KG1 (cell line): ENCODE measurements at places on chromosomes 4 and X.

GRCh38 chr4:99863804-99864203 is 30.4 kb downstream of the LAMTOR3 start:
- no peak for DNase-seq

- DNase-seq = no peak
These were observed 11.4 kb upstream of the SLC39A8 start for GRCh38 chr4:102356562-102357202.

GRCh38 chr4:108794136-108794535 is 31.3 kb upstream of the ETNPPL start:
- DNase-seq = no peak

DNA sequence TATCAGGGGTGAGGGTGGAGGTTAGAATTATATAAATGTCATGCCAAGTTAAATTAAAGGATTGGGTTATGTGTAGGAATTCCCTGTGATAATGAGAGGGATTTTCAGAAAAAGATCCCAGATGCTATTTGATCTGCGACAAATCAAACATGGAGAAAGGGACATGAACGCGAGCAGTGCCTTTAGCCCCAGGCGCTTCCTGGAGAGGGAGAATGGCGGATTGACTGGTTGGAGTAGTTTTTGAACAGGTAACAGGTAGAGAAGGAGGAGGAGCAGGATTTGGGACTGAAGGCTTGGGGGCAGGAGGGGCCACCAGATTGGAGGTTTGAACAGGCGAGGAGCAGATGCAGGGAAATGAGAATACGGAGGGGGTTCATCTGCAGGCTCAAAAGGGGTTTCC is 67.1 kb downstream of the LRP2BP start:
- no peak for DNase-seq

DNA sequence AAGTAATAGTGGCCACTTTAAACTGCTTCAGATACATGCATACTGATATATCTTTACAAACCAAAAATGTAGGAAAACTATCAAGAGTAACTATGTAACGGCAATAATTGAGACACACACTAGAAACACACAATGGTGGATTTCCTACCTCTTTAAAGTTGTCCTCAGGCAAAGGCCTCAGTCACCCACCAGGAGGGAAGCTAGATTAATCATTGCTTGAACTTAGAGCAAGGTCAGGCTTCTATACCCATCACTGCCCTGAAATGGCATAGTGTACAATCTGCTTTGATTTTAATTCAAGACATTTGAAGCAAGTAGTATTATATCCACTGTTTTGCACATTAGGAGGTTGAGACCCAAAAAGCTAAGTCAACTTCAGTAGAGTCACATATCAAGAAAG is 110.9 kb downstream of the AREG start:
- no peak for DNase-seq

DNA sequence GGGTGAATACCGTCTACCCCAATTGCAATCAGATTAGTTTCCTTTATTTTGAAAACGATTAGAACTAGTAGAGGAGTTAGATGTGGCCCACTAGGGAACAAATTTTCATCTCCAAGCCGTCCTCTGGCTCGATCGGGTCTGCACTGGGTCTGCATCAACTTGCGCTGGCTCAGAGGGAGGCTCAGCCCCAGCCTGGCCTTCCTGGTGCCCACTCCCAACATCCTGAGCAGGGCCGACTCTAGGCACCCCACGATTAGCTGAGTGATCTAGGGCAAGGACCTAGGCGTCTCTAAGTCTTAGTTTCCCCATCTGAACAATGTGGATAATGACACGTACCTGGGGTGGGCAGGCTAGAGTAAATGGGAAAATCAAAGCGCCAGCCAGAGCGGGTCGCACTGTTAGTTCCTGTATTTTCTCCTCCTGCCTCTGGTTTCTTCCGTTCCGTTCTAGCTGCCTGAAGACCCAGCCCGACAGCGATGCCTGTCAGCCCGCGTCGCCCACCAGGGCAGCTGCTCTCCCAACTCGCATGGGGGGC is 7.7 kb upstream of the HAND2 start:
- DNase-seq = no peak

GRCh38 chrX:56794404-56795230 is 65.6 kb downstream of the NBDY start:
- DNase-seq = no peak

GRCh38 chr4:56297776-56298175 is 89.5 kb downstream of the AASDH start:
- no peak for DNase-seq

DNA sequence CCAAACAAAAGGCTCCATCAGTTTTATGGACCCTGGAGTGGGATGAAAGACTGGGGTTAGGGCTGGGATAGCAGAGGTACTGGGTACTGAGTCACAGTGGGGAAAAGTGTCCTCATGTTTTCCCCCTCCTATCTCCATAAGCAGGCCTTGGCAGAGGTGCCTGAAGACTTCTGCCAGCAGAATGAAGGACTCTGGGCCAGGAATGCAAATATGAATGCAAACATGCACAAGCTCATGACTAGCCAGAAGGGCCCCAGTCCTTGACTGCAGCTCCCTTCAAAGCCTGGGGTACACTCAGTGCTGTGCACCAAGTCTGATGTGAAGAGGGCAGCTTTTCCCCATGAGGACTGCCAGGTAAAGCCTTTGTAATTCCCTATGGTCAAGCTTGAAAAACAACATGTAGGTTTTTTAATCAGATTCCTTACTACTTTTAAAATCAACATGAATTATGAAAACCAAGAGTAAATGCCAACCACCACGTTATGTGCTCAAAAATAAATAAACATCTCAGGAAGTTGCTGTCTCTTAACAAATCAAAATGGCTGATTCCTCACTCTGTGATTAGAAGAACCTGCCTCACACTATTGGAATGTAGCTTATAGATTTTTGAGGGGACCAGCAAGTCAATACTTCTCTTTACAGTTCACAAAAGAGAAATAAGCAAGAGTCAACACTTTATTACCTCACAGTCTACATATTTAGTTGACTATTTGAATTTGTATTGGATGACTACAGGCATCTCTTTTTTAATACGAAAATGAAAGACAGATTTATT is 1512.0 kb downstream of the ARAP2 start:
- no peak for DNase-seq

GRCh38 chr4:184814686-184815045 is 11.1 kb downstream of the ACSL1 start:
- DNase-seq = no peak

DNA sequence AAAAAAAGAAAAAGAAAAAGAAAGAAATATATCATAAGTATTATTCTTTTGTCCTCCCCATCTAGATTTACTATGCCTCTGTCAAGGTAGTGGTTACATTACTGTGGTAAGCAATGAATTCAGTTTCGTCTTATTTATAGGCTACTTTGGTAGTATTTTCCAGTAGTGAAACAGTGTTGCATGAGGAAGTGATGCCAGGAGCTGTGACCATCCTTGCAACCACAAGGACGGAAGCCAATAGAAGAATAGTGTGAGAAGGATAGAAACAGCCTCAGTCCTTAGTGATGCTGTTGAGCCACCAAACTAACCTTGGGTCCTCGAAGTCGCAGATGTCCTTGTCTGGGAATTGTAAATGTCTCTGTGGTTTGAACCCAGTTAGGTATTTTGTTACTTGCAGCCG is 328.5 kb downstream of the PPP3CA start:
- no peak for DNase-seq

DNA sequence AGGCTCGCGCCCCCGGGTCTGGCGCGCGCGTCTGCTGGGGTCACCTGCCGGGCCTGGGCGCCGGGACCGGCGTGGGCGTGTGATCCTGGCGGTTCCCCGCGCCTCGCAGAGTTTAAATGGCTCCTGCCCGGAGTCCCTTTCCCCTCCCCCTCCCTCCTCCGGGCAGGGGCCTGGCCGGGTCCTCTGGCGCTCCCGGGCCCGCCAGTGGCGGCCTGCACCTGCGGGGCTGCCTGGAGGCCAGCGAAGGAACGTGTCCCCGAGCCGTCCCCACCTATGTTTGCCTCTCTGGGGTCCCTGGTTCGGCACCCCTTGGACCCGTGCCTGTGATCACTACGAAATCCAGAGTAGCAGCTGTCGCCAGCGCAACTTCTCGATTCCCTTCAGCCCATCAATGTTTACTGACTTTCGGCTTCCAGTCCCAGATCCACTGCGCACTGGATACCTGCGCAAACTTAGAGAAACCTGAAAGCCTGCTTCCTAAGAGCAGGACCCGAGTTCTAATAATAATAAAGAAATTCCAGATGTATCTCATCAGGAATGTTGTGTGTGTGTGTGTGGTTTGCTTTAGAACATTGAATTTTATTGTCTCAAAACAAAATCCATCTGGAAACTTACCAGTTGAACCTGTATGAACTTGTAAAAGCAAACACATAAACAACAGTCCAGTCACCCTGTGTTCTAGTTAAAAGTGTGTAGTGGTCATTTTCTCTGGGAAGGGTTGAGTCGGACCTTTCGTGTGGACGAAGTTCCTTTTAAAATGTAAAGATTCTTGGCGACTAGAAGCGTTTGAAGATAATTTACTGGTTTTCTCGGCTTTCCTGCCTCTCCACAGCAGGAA is 788 bp downstream of the SHROOM2 start:
- no peak for DNase-seq

- no peak for DNase-seq
These were observed 550 bp downstream of the CBR4 start for GRCh38 chr4:169009286-169010124.

DNA sequence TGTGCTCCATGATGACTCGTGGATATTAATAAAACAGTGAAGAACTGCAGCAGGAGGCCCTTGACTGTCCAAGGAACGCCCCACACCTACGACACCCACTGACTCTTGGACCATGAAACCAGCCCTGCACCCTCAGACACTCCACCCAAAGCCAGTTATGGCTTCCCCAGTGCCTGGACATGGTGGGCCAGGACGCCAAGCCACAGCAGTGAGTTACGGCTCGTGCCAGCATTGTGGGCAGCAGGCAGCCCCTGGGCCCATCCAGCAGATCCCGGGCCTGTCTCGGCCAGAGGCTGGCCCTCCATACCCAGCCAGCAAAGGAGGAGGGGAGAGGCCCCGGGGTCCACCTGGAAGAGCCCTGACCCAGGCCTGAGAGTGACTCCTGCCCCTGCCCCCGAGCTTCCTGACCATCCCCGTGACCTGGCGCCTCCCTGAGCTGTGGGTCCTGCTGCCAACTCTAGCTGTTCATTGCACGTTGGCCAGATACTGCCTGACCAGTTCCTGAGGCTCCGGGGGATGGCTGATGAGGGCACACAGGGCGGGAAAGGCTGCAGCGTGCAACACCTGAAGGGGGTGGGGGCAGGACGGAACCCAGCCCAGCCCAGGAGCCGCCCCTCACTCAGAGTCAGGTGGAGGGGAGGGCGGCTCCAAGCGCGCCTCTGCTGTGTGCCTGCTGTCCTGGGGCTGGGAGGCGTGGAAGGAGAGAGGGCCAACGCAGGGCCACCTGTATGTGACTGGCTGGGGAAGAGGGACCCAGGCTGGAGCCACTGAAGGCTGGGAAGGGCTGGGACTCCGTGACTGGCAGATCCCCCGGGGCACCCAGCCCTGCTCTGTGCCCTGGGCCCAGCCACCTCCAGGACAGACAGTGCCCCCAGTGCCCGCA is 739 bp downstream of the SLC49A3 start:
- DNase-seq = no peak

GRCh38 chrX:135484641-135485289 is 35.7 kb upstream of the INTS6L start:
- no peak for DNase-seq

GRCh38 chr4:117156806-117157205 is 71.4 kb upstream of the TRAM1L1 start:
- no peak for DNase-seq

DNA sequence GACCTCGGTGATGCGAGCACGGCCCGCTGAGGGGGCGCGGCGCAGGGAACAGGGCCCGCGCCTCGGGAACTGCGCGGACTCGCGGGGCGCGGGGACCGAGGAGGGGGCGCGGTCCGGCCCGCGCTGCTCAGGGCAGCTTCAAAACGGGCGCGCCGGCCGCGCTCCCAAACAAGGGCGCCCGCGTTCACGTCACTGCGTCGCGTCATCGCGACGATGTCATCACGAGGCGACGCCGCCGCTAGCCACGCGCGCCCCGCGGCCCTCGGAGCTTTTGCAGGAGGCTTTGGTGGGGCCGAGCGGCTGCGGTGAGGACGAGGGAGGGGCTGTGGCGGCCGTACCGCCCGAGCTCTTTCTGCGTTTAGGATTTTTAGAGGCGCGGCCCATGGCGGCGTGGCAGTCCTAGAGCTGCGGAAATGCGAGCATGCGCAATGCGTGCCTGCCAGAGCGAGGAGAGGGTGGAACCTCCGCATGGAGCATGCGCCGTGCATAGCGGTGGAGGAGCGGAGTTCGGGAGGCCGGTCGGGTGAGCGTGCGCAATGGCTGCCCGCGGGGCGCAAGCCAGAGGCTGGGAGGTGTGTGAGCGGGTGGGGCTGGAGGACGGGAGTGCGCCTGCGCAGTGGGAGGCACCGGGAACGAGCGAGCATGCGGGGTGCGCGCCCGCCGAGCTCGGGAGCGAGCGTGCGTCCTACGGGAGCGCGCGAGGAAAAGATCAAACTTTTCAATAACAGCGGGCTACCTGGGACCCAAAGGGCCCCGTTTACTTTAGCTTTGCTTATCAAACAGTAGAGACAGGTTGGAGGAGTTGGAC is at the start of gene PPP2R3B:
Gene PPP2R3B, minus strand, starts transcription at position 140 of the 808 bp plus-strand sequence. CDS start 216 bp downstream, outside the sequence.
- DNase-seq = no peak

- DNase-seq = no peak
These were observed 50.4 kb downstream of the TBC1D9 start for GRCh38 chr4:140705625-140706275.

DNA sequence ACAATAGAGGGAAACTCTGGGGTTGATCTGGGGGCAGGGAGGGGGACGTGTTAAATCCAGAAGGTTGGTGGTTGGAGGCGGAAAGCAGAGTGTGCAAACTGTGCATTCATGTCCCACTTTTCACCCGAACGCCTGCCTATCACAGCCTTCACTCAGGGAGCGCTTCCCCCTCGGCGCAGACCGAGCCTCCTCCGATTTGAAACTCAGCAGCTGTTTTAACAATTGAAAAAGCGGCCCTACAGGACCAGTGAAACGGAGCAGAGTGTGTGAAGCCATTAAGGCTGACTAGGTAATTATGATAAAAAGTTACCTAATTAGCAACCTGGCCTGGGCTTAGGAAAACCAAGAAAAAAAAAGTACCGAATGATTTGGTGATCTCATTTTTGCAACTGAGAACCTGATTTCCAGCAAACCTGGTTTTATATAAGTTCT is 685 bp upstream of the NDNF start:
- no peak for DNase-seq

- no peak for DNase-seq
These were observed 126.7 kb downstream of the HTR2C start for GRCh38 chrX:114710571-114710970.

- DNase-seq = no peak
These were observed 350.9 kb downstream of the MID1IP1 start for GRCh38 chrX:39152106-39152649.

- no peak for DNase-seq
These were observed 563.9 kb downstream of the GRXCR1 start for GRCh38 chr4:43456383-43456782.
